ENCODE measurements at places on chromosomes 1 and 21. TPM values are rescaled to one million over a fixed set of nuclear protein-coding genes. Genes with fewer than 3 reads are reported as not detected.

GRCh38 chr21:43740497-43741156, 21.7 kb downstream of the PDXK start:
- no peak overlapping the region for H3K4me3 ChIP-seq
- peaks cover 21% of the 10 kb centered on the region for H3K36me3 ChIP-seq
- H3K4me1 ChIP-seq, result peaks cover 6% of the 10 kb centered on the region
- peak overlapping the region; percentile 52 for H3K27ac ChIP-seq

DNA sequence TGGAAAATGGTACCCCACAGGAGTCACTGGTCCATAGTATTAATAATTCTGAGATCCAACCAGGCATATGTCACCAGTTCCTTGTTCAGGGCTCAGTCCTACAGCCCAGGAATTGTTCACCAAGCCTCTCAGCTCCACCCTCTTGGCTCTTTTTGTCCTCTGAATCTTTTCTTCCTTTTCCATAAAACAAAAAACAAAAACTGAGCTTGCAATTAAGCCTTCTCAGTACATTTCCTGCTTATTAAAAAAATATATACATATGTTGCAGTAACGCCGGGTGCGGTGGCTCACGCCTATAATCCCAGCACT, 23.4 kb upstream of the KIF1B start:
- H3K36me3 ChIP-seq, result no peaks in the 10 kb centered on the region
- H3K4me1 ChIP-seq, result peaks cover 5% of the 10 kb centered on the region
- no peak for DNase-seq
- no peaks in the 10 kb centered on the region for H3K27me3 ChIP-seq

DNA sequence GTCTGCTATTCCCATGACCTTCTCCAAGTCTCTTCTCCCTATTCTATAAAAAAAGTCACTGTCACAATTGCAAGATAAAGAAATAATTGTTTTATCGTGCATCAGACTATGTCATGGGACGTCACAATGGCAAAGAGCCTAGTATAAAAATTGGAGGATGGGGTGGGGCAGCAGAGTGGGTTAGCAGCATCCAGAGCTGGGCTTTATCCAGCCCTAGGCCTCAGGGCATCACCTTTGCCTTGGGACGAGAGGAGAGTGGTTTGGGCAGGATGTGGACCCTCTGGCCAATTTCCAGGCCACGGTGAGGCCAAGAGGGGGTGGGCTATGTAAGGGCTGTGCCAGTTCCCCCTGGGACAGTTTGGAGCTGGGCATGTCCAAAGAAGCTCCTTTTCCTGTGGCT, 25.7 kb downstream of the WNT4 start:
- no peak for DNase-seq
- peaks cover 22% of the 10 kb centered on the region for H3K4me1 ChIP-seq
- H3K27me3 ChIP-seq, result no peaks in the 10 kb centered on the region
- H3K36me3 ChIP-seq, result peaks cover 29% of the 10 kb centered on the region
- H3K27ac ChIP-seq, result peak overlapping the region; percentile 44

GRCh38 chr21:37000381-37000780, 6.1 kb upstream of the RIPPLY3 start:
- DNase-seq, result no peak
- no peaks in the 10 kb centered on the region for H3K36me3 ChIP-seq
- H3K27ac ChIP-seq, result no peak overlapping the region
- no peak overlapping the region for H3K4me3 ChIP-seq
- H3K27me3 ChIP-seq, result peaks cover 2% of the 10 kb centered on the region

The TMOD4 gene
- 3.4 TPM for total RNA-seq

All from activated CD8-positive, alpha-beta T cell treated with anti-CD3 and anti-CD28 coated beads, Interleukin-2, amount 10 ng/mL, durations not matched to agents 7 days and 5 days (primary cell).